Glomerular endothelial cell (primary cell): ENCODE measurements at places on chromosomes 3 and 15. TPM values are rescaled to one million over a fixed set of nuclear protein-coding genes. Genes with fewer than 3 reads are reported as not detected.

- DNase-seq = no peak
Observed at GRCh38 chr3:22349215-22349851, 598.3 kb upstream of the ZNF385D start.

GRCh38 chr3:152638707-152639450, 196.1 kb upstream of the P2RY1 start:
- DNase-seq = no peak

- DNase-seq = no peak
Observed at GRCh38 chr15:65245096-65245856, 34.0 kb upstream of the CILP start.

GRCh38 chr3:64627471-64628321, 60.1 kb downstream of the ADAMTS9 start:
- no peak for DNase-seq

The PSMD6 gene
- 81.2 and 86.7 TPM in 2 replicates for total RNA-seq

The KCNMB2 gene
- total RNA-seq = 0.23 and 0.39 TPM in 2 replicates
